ENCODE measurements at places on chromosomes 3 and 15.

DNA sequence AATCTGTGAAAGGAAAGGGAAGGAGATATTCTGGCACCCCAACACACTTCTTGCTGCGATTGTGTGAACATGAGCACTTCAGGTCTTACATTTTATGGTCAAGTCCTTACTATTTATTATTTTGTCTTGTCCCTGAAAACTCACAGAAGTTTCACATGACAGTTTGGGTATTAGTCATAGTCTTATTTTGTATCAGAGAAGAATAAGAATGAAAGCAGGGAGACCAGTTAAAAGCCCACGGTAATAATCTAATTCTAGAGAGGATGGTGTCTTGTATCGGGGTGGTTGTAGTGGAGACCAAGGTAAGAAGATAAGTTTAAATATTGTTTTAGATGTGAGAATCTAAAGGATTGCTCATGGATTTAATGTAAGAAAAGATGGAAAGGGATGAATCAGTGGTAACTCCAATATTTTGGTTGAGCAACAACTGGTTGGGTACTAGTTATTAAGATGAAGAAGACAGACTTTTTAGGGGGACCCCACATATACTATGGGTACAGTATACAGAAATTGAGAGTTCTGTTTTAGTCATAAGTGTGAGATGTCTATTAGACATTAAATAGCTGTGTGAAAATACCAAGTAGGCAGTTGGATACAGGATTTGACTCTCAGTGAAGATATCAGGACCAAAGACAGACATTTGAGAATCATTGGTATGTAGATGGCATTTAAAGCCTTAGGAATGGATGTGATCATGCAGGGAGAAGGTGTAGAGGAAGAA lies 227.6 kb downstream of the MFSD1 start:
- no peak for DNase-seq

GRCh38 chr3:129690406-129690805 lies 83.9 kb upstream of the PLXND1 start:
- DNase-seq = no peak

DNA sequence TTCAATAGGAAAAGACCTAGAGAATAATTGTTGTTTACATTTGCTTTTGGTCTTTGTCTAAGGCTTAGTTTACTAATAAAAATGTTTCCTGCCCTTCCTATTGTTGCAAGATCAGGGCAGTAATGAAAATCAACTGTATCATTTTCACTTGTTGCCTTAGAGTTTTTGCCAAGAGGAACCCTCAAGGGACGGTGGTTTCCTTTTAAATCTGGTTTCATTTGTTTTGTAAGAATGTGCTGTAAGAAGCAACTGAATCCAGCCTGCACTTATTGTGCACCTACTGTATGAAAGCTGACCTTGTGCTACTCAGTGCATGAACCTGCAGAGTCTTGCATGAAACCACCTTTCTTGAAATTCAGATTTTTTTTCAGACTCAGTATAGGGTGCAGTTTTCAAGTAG lies 5.3 kb downstream of the IGF1R start:
- DNase-seq = no peak

DNA sequence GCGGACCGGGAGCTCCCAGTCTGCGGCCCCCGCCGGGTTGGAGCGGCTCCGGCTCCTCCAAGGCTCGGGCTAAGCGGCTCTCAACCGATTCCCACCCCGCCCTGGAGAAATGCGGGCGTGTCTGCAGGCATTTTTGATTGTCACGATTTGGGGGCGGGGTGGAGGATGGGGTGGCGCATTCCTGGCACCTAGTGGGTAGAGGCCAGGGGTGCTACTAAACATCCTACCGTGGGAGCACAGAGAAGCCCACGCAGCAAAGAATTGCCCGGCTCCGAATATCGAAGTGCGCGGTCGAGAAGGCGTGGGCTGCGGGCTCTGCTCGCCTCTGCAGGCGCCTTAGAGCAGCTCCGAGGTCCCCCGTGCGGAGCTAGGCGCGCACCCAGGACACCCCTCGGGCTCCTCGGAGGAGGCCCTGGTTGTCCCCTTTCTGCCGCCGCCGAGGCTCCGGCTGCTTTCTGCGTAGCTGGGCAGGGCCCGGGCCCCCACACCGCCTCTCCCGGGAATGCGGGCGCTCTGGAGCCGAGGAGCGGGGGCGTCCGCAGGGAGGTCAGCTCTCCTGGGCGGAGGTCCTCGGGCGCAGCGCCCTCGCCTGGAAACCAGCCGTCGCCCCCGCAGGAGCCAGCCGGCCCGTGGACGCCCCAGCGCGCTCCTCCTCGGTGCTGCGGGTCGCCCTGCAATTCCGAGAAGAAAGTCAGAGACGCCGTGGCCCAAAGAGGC lies 16.5 kb upstream of the LAMP3 start:
- DNase-seq = no peak

DNA sequence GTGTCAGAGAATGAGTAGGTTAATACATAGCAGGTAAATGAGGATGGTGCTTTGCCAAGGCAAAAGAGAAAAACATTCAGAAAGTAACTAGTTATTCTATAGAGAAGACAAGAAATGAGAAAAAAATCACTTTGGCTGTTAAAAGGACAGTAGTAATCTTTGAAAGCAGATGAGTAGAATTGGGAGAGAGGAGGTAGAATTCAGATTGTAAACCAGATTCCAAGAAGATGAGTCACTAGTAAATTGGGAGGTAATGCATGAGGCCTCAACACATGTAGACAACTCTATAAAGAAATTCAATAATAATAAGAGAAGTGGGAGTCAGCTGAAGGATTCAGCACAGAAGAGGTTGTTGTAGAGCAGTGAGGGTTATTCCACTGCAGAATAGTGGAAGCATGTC lies 81.4 kb downstream of the MBNL1 start:
- DNase-seq = no peak

DNA sequence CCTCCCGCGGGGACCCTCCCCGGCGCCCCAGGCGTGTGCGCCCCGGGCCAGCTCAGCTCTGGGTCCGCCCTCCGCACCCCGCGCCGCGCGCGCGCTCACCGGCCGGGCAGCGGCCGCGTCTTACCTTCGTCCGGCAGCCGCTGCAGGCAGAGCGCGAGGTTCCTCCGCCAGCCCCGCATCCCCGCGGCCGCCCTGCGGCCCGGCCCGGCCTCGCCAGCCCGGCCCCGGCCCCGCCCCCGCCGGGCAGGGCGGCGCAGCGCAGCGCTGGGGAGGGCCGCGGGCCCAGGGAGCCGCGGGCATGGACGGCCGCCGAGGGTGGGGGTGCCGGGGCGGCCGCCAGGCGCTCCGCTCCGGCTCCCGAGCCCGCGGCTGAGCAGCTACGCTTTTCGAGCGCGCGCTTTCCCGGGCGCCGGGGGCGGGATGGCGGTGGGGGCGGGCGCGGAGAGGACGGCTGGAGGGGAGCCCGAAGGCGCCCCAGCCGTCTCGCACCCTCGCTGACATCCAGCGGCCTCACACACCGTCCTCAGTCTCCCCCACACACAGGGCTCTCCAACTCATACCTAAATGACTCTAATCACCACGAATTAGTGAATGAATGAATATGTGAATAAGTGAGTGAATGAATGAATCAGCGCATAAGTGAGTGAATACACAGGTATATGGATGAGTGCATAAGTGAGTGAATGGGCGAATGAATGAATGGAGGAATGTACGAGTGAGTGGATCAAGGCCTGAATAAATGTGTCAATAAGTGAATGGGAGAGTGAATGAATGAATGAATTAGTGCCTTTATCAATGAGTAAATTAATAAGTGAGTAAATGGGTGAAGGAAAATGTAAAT lies 48.5 kb upstream of the CCDC174 start:
- no peak for DNase-seq

- no peak for DNase-seq
Observed at GRCh38 chr15:96184297-96184696, 146.2 kb upstream of the NR2F2 start.

DNA sequence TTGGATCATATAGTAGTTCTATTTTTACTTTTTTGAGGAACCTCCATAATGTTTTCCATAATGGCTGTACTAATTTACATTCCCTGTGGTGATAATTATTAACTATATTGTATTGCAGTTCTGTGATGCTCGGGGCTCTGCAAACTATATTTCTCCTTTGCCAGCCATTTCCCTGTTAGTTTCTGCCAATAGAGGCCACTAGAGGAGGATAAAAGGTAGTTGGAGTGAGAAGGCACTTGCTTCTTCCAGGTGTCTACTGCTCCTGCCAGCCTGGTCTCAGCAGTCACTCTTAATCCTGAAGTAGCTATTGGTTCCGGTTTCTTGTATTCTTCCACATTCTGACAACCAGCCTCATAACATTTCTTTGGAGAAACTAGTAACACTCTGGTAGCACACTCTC lies 233.9 kb upstream of the GBE1 start:
- no peak for DNase-seq

DNA sequence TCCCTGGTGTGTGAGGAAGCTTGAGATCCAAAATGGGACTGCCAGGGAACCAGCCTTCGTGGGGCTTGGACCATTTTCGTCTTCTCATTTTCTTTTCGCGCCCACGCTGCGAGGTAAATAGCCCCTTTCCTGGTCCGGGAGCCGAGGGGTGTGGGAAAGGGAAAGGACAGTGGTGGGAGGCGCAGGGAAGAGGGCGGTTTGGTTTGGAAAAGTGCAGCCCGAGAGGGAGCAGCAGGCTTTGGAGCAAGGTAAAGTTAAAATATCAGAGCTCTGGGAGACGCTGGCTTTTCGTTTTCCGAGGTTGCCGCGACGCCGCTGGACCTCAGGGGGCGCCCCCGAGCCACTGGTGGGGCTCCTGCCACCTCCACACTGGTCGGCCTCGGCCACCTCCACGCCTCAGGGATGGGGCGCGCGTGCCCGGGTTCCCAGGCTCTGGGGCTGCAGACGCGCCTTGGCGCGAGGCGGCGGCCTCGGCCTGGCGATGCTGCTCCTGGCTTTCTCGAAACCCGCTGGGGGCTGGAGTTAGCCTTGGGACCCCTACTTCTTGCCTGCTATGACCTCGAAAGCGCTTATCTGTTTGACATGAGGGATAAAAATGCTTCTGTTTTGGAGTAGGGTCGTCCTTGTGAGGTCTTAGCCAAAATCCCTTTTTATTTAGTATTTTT lies 3.2 kb downstream of the PTPRG start:
- DNase-seq = peak; percentile 90

GRCh38 chr3:183514021-183514420 lies 41.5 kb downstream of the KLHL6 start:
- DNase-seq = no peak

GRCh38 chr3:49173116-49173791 lies 1.9 kb downstream of the KLHDC8B start:
- DNase-seq = no peak

- no peak for DNase-seq
Observed at GRCh38 chr3:161054860-161055604, 50.1 kb downstream of the B3GALNT1 start.

DNA sequence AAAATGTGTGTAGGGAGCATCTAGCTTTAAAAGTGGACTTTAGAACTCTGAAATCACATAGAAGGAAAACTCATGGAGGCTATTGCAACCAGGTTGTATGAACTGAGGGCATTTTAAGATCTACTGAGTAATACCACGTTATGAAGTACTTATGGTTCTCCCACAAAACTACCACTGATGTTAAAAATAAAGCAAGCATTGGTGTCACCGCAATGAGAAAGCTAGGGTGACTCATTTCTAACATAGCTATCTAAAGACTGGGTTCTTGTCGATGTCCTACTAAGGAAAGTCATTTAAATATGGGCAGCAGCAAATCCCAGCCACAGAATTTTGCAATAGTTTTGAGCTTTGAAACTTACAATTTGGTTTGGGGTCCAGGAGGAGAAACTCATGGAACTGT lies 584.8 kb downstream of the DIPK2A start:
- DNase-seq = no peak

DNA sequence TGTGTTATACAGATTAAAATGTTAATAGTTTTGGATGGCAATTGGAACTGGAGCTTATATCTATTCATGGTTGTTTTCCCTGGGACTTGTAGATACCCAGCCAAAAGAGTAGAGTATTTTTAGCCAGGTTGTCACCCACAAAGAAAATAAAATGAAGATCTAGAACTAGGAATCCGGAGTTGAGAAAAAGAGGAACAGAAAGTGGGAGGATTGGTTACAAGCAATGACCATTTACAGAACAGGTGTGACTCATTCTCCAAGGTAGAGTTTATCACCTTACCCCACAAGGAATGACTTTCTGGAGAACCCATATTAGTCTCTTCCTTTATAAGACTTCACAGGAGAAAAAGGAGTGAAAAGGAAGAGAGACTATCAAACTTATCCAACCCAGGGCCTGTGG lies 99.8 kb downstream of the TMEM108 start:
- DNase-seq = no peak

- DNase-seq = no peak
Observed at GRCh38 chr3:98897701-98898100, 3.8 kb downstream of the DCBLD2 start.

DNA sequence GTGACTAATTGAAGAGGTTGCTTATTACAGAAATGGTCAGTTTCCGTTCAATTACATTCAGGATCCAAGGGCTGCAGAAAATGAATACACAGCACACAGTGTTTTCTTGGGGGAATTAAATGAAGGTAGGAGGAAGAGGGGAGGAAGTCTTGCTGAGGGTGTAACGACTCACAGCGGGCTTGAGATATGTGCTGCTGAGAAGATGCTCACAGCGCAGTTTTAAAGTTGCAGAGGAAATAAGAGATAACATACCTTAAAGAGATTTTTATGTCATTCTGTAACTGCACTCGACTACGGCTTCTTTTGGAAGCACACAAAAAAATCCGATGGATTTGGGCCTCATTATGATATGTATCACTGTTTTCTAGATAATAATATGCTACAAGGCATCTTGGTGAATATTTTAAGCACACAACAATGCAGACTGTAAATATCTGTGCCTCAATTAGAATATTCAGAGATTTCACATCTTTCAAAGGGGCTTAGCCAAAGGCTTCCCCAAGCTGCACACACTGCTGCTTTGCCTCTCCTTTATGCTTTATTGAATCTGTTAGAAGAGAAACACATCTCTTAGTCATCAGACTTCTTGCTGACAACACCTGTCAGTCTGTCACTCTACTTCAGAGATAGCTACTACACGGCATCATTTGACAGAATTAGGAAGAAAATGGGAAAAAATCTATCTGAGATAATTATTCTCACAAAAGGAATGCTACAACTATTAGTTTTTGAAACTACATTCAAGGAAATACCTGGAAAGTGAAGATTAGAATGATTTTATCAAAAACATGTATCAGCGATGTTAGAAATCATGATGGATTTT lies 773.2 kb downstream of the OTOL1 start:
- no peak for DNase-seq

DNA sequence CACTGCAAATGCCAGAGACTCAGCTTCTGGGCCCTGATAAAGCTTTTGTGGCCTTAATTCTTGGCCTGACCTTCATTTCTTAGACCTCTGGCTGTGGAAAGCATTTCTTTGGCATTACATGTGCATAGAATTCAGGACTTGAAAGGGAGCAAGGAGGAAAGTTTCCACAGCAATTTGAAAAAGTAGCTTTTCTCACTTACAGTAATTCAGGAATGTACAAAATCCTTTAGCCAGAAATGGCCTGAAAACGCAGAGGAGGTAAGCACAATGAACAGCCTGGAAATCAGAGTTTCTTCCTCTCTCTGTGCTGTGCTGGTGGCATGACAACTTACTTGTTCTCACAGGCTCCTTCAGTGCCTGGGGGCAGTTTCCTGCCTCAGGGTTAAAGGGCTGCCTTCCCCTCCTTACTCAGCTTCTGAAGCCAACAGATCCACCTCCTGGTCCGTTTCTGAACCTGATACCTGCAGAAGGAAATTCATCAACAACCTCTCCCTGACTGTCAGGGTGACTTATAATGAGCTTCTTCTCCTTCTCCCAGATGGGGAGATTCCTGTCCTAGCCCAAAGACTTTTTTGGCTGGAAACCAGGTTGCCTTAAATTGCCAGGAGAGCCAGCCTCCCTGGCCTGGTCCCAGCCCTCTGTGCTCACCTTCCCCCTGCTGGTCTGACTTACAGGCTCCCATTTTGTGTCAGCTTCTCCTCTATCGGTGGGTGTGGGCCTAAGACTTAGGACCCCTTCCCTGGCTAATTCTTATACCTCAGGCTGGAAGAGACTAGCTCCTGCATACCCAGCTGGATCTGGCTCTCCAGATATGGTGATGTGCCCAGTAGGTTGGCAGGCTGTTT lies 102.3 kb downstream of the MYRIP start:
- no peak for DNase-seq
